AG20443 (cell line): ENCODE measurements at places on chromosomes 6 and 20.

DNA sequence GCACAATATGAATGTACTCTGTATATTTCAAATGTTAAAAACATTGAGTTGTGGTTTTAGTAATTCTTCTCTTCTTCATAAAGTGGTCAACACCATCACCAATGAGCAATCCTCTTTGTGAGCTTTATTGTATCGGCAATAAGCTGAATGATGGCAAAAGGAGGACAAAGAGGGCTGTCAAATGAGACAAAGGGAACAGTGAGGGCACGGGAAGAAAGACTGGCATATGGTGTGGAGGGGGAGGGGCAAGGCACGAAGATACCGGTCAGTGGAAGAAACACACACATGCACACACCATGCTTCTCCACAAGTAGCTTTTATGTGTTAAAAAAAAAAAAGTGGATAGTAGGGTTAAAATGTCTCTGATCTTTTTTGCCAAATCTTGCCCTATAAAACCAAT, 506.8 kb upstream of the CITED2 start:
- no peak for DNase-seq

GRCh38 chr6:164168595-164168994, 754.1 kb downstream of the QKI start:
- no peak for DNase-seq

GRCh38 chr20:41142245-41142644, 4.9 kb downstream of the PLCG1 start:
- DNase-seq: no peak

- DNase-seq: no peak
These were observed 80.8 kb downstream of the MKKS start for GRCh38 chr20:10352934-10353824.

DNA sequence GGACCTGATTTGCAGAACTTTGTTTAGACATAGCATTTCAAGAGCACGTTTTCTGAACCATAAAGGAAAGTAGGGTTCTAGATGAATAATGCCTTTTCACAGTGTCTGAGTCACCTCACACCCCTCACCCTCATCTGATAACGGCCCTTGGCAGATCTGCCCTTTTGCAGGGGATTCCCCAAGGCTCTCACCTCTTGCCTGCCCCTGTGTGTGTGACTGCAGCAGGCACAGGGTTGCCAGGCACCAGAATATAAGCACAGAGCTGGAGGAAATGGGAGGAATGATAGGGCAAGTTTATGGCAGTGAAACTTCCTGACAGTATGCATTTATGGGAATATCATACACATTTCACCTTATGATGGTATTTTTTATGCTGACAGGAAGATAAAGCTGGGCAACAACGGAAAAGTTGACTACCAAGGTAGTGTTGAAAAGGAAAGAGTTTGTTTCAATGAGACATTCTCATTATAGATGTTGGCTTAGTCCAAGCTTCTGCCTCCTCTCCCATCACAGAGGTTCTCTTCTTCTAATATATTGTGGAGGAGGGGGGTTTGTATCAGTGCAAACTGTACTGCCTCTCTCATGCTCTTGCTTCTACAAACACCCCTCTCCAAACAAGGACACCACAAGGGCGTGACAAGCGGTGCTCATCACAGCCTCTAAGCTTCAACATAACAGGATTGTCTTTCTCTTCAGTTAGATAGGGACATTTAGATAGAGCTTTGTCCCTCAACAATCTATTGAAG, 101.5 kb upstream of the BACH2 start:
- DNase-seq: no peak

DNA sequence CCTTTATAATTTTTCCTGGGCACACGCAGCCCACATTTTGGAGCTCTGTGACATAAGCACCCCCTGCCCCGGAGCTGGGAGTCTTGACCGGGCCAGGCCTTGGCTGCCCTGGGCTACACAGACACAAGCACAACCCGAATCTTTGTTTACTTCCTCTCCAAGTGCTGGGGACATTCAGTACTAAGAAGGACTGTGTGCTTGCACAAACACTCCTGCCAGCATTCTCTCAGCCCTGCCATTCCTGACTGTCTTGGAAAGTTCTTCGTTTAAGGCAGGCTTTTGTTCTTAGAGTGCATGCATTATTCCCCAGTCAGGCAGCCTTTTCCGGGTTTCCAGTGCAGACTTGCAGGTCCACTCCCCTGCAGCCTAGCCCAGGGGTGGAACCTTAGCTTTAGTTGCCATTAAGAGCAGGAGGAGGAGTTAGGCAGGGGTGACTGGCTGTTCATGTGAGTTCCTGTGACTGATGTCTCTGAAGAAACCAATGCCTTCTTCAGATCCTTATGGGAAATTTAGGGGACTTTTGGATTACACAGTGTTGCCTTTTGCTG, 28.6 kb downstream of the FOXO3 start:
- peak; percentile 25 for DNase-seq

DNA sequence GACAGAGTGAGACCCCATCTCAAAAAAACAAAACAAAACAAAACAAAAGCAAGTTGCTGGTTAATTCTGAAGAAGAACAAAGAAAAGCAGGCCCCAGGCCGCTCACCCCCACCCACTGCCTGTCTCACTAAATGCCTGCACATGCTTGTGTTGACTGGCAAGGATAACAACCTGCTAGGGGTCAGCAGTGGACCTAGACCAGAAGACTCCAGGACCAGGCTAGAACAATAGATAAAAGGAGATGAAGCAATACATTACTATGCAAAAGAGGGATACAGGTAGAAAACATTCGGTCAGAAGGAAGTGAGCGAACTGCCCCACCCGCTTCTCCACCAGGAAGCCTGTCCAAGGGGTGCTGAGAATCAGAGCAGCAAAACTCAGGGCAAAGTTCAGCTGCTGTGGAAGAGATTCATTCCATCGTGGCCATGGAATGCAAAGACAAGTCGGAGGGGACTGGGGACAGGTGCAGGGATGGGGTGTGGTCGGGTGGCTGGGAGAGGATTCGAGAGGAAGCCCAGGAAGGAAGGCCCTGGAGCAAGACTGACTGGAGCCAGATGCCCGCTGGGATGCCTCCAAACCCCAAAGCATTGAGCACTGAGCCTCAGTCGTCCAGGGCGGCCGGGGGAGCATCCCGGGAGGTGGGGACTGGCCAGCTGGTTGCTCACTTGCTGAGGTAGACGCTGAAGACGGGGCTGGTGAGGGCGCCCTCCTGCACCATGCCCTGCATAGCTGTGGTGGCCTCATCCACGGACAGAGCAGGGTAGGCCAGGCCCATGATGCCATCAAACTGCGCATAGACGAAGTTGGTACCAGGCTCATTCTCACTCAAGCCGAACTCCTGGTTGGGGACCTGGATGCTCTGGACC, 5.3 kb downstream of the PGC start:
- no peak for DNase-seq

DNA sequence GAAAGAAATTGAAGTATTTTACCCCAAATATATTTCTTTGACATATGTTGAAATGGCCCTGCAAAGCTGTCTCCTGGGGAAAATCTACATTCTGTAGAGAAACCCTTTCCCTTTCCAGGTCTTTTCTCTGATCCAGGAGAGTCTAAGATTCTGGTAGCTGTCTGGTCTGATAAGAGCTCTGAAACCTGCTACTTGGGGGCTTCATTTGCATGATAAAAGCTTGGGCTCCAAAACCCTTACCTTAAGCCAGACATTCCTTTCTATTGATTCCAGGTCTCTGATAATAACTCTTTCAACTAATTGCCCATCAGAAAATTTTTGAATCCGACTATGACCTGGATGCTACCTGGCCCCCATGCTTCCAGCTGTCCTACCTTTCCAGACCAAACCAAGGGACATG, 169.2 kb upstream of the C6orf118 start:
- no peak for DNase-seq

DNA sequence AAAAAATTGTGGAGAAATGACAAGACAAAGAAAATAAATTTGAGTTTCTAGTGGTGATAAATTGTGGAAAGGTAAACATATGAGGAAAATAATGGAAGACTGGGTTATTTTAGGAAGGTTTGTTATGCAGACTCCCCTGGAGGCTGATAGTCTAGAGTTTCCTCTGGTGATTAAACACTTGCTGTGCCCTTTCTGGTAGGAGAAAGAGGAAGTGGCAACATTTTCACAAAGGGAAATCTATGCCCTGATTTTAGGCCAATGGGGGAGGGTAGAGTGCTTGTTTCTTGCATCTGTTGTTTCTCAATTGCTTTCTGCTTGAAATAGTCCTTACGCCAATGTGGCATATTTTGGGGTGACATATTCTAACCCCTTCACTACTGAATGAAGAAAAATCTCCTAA, 129.1 kb upstream of the DOK5 start:
- DNase-seq: no peak

- peak; percentile 3 for DNase-seq
These were observed 31.1 kb upstream of the DLGAP4 start for GRCh38 chr20:36275011-36275410.

GRCh38 chr6:46541556-46541955, 50.3 kb upstream of the RCAN2 start:
- DNase-seq: no peak

DNA sequence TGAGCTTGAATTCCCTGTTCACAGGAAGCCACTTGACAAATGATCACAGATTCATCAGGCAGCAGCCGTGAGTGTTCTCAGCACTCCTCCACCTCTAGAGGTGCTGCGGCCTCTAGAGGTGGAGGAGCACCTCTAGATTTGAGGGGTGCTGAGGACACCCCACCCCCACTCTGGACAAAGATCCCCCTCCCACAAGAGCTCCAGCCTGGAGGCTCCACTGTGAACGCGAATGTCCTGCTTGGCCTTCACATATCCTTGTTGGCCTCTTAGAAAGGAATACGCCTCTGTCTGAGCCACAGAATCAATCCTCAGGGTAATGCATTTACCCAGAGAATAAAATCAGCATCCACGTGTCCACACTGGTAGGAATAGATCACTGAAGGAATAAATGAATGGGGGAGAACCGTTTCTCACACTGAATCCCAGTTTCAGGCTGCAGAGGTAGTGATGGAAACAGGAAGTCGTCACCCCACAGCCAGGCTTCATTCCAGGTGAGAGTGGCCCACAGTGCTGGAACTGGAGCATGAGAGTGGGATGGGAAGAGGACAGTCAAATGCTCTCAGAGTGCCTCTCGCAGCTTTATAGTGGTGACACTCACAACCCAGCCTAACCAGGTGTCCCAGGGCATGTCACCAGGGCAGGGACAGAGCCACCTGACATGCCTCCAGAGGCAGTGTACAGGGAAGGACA, 16.6 kb downstream of the NPEPL1 start:
- peak; percentile 2 for DNase-seq

GRCh38 chr6:160088784-160089533, 32.7 kb upstream of the SLC22A1 start:
- peak; percentile 83 for DNase-seq

- no peak for DNase-seq
These were observed 20.2 kb downstream of the SCML4 start for GRCh38 chr6:107803957-107804356.

DNA sequence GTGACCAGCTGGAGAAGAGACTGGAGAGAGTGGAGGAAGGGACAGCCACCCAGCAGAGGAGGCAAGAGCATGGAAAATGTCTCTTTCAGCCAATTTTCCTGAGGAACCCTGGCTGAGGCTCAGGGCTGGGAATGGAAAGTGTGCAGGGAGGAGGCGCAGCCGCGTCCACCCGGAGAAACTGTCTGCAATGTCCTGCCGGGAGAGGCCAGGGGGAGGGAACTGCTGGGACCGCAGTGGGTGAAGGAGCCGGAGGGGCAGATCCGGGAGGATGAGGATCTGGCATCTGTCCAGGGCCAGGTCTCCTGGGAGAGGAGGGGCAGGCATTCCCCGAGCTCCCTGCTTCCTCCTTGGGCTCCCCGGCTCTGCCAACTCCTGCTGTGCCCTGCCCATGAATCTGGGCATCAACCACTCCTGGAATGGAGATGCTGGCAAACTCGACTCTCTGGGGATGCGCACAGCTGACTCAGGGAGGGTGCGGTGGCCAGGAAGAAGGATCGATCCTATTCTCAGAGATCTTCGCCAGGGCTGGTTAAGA, 17.4 kb upstream of the HM13 start:
- peak; percentile 56 for DNase-seq

- no peak for DNase-seq
These were observed 58.6 kb downstream of the TINAG start for GRCh38 chr6:54366667-54367327.

GRCh38 chr20:51388227-51388626, 154.3 kb downstream of the NFATC2 start:
- peak; percentile 38 for DNase-seq

DNA sequence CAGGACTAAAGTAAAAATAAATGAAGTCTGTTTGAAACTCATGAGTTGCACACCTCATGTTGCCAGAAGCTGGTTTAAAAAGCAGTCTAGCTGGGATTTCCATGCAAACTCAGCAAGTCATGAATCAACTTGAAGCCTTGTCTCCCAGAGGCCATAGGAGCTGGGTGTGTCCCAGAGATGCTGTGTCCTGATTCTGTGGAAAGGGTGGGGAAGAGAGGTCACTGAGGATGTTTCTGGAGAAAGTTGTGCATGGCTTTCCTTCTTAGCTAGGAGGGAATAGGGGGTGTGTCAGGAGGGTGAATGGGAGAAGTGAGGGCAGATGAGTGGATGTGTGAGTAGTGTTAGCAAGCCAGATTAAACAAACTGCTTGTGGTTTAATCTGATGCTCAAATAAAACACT, 111.3 kb downstream of the ADAT2 start:
- DNase-seq: no peak

- DNase-seq: peak; percentile 12
These were observed 56.7 kb downstream of the TRIM27 start for GRCh38 chr6:28867086-28867409.

- no peak for DNase-seq
These were observed 10.1 kb upstream of the ITPR3 start for GRCh38 chr6:33610779-33611732.

GRCh38 chr6:32885698-32886286, 31.8 kb downstream of the PSMB9 start:
- peak; percentile 50 for DNase-seq

GRCh38 chr6:20771409-20771808, 237.2 kb downstream of the CDKAL1 start:
- DNase-seq: no peak

DNA sequence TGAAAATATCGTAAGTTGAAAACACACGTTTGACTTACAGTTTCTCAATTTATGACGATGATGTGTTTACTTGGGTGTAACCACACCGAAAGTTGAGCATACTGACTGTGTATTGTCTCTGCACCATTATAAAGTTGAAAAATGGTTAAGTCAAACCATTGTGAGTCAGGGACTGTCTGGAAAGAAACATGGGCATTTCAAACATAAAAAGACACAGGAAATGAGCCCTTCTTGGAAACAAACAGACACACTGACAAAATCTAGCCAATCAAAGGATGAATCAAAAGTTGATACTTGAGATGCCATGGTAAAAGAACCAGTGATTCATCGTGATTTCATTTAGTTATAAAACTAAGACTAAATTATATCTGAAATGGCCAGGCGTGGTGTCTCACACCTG, 5.3 kb downstream of the POPDC3 start:
- no peak for DNase-seq

DNA sequence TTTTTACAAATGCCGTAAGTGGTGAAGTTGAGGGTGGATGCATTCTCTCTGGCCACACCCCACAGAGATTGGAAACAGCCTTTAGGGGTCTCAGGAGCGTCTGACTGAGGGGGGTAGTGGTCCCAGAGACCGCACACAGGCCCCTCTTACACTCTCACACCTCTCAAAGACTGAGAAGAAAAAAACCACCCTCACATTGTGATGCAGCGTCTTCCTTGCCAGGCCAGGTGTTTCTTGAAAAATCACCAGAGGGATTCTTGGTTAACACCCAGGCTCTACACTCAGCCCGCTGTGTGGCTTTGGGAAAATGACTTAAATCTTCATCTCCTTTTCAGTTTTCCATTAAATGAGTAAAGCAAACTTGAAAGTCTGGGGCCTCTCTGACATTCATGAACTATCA, 115.8 kb upstream of the SPTLC3 start:
- no peak for DNase-seq

- DNase-seq: no peak
These were observed 26.4 kb downstream of the SLC35F1 start for GRCh38 chr6:117933471-117933870.
